ENCODE measurements at places on chromosomes 1 and 21. TPM values are rescaled to one million over a fixed set of nuclear protein-coding genes. Genes with fewer than 3 reads are reported as not detected.

Gene DCDC2B
- not detected for total RNA-seq

Gene RGS4
- total RNA-seq: 25.9 TPM

Gene DISP1
- total RNA-seq: 10.4 TPM

Gene OR10T2
- total RNA-seq: not detected

Gene KIF2C
- 11.0 TPM for total RNA-seq

Gene OR6N1
- not detected for total RNA-seq

Gene TNNI3K
- total RNA-seq: 4.4 TPM

Gene MPL
- total RNA-seq: not detected

Gene CD34
- total RNA-seq: 0.27 TPM

Gene SDHB
- 160 TPM for total RNA-seq

Gene ITPKB
- total RNA-seq: 4.5 TPM

Gene CD1B
- not detected for total RNA-seq

Gene HAO2
- not detected for total RNA-seq

Gene BSND
- total RNA-seq: not detected

DNA sequence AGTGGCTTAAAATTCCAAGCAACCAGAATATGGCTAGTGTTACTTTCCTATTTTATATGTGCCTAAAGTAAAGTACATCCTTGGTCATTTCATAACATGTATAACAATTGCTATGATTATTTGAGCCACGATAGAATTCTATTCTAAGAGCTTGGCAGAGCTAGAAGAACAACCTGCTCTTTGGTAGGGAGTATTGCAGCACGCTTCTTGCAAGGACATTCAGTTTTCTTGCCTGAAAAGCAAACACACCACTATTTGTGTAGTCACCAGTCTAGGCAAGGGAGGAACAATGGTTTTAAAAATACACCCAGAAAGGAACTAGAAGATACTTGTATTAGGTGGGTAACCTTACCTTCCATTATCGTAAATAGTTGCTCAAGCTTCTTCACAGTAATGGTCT lies 51.5 kb downstream of the CNST start:
- H3K27ac ChIP-seq: no peak overlapping the region
- no peaks in the 10 kb centered on the region for H3K27me3 ChIP-seq
- no peaks in the 10 kb centered on the region for H3K4me1 ChIP-seq
- H3K36me3 ChIP-seq: no peaks in the 10 kb centered on the region

- no peaks in the 10 kb centered on the region for H3K36me3 ChIP-seq
- peaks cover 97% of the 10 kb centered on the region for H3K4me1 ChIP-seq
- peak overlapping the region; percentile 85 for H3K27ac ChIP-seq
- no peak overlapping the region for H3K4me3 ChIP-seq
- no peaks in the 10 kb centered on the region for H3K27me3 ChIP-seq
- no peak for DNase-seq
These were observed 14.1 kb downstream of the ADGRB2 start for GRCh38 chr1:31749785-31750735.

- H3K27me3 ChIP-seq: no peaks in the 10 kb centered on the region
- no peak overlapping the region for H3K4me3 ChIP-seq
- no peak overlapping the region for H3K27ac ChIP-seq
These were observed 183.5 kb upstream of the ADGRL4 start for GRCh38 chr1:79190074-79190473.

DNA sequence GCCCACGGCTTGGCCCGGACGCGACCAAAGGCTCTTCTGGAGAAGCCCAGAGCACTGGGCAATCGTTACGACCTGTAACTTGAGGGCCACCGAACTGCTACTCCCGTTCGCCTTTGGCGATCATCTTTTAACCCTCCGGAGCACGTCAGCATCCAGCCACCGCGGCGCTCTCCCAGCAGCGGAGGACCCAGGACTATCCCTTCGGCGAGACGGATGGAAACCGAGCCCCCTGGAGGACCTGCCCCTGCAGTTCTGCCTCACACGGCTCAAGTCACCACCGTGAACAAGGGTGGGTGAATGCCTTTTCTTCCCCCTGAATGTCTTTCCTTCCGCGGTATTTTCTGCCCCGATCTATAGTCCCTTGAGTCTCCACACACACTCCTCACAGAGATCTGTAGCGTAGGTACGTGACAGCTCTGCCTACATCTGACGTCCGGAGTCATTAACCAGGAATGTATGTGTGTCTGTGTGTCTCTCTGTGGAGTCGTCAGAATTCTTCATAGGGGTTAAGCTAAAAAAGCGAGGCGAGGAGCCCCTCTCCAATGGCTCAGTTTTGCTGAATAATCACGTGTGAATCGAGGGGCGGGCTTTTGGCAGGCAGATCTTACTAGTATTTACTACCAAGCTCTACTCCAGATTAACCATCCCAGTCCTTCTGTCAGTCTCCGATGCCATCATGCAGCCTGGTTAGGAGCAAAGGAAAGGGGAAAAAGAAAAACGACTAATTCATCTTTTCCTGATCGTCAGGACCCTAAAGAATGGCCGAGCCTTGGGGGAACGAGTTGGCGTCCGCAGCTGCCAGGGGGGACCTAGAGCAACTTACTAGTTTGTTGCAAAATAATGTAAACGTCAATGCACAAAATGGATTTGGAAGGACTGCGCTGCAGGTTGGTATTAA lies at the start of gene CDKN2C:
Gene CDKN2C (plus strand): TSS at position 635 of the 898 bp plus-strand sequence. CDS start 124 bp downstream, at position 759.
- DNase-seq: peak; percentile 87
- H3K27ac ChIP-seq: no peak within 1 kb of the TSS
- H3K4me1 ChIP-seq: no peaks in the 10 kb centered on the region
- H3K4me3 ChIP-seq: peak within 1 kb of the TSS; percentile 58

GRCh38 chr1:88678405-88678804 lies 5.7 kb upstream of the PKN2 start:
- H3K4me1 ChIP-seq: peaks cover 6% of the 10 kb centered on the region
- no peak overlapping the region for H3K4me3 ChIP-seq
- no peaks in the 10 kb centered on the region for H3K36me3 ChIP-seq
- H3K27me3 ChIP-seq: no peaks in the 10 kb centered on the region

DNA sequence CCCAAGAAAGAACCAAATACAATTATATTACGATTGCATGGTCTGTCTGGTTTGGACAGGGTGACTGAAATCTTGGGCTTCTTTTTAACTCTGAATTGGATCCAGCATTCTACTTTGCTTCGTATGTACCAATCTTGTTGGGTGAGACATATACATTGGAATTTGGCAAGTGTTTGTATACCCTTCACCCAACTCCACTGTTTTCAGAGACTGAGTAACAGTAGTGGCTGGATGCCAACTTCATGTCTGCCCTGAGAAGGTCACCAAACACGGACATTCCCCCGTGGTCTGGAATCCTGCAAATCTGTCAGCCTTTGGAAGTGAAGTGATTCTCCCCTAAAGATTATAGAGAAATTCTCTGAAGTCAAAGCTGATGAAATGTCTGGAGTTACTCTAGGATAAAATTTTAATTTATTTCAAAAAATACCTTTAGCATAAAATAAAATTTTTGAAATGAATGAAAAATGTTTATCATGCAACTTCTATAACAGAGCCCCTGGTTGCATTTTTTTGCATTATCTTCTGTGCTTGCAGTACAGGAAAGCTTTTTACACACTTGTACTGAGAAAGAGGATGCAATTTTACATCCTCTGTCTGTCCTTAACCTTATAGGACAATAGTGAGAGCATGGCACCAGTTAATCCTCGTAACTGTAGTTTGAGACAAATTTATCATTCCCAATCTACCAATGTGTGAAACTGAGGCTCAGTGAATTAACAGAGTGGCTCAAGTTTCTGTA lies 201.8 kb downstream of the DISC1 start:
- H3K27ac ChIP-seq: peak overlapping the region; percentile 82
- H3K36me3 ChIP-seq: no peaks in the 10 kb centered on the region
- H3K4me1 ChIP-seq: peaks cover 44% of the 10 kb centered on the region
- H3K27me3 ChIP-seq: no peaks in the 10 kb centered on the region

GRCh38 chr1:109625176-109625575 lies 5.5 kb downstream of the AMPD2 start:
- no peak overlapping the region for H3K27ac ChIP-seq
- H3K27me3 ChIP-seq: no peaks in the 10 kb centered on the region
- no peaks in the 10 kb centered on the region for H3K4me1 ChIP-seq
- H3K4me3 ChIP-seq: no peak overlapping the region
- peaks cover 6% of the 10 kb centered on the region for H3K36me3 ChIP-seq

- peaks cover 18% of the 10 kb centered on the region for H3K4me1 ChIP-seq
- no peaks in the 10 kb centered on the region for H3K36me3 ChIP-seq
- H3K27ac ChIP-seq: no peak overlapping the region
- DNase-seq: no peak
- no peaks in the 10 kb centered on the region for H3K27me3 ChIP-seq
These were observed 230.5 kb upstream of the CAMK1G start for GRCh38 chr1:209353053-209353452.

GRCh38 chr1:226181996-226182714 lies 4.4 kb downstream of the ACBD3 start:
- H3K4me1 ChIP-seq: peaks cover 17% of the 10 kb centered on the region
- peak; percentile 31 for DNase-seq
- peak overlapping the region; percentile 75 for H3K27ac ChIP-seq
- H3K4me3 ChIP-seq: no peak overlapping the region

Data from cardiac muscle cell (in vitro differentiated cells and primary cell).